ENCODE measurements at places on chromosomes 2 and 18. TPM values are rescaled to one million over a fixed set of nuclear protein-coding genes. Genes with fewer than 3 reads are reported as not detected.

Gene PLGLB2
- 3.7 TPM for total RNA-seq

Gene WNT10A
- 2.5 TPM for total RNA-seq

Gene ACADL
- total RNA-seq = 2.3 TPM

Gene DNAH6
- total RNA-seq = 0.20 TPM

Gene CCDC102B
- total RNA-seq = 10.2 TPM

Gene TRIB2
- 28.6 TPM for total RNA-seq

DNA sequence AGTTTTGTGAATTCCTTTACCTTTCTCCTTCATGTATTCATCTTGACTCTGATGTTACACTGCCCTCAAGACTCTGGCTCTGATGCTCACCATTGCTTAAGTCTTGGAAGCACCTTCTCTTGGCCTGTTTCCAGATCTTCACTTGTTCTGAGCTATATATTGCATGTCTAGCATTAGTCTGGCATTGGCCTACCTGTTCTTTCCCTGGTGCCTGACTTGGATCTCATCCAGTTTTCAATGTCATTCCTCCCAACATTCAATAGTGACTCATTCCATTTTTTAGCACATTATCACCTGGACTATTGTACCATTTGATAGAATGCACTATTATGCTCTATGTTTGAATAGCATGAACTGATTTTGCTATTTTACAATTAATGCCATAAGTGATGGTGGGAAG, 127.3 kb upstream of the NYAP2 start:
- no peaks in the 10 kb centered on the region for H3K36me3 ChIP-seq
- H3K27ac ChIP-seq = no peak overlapping the region
- H3K27me3 ChIP-seq = no peaks in the 10 kb centered on the region
- no peaks in the 10 kb centered on the region for H3K4me1 ChIP-seq

DNA sequence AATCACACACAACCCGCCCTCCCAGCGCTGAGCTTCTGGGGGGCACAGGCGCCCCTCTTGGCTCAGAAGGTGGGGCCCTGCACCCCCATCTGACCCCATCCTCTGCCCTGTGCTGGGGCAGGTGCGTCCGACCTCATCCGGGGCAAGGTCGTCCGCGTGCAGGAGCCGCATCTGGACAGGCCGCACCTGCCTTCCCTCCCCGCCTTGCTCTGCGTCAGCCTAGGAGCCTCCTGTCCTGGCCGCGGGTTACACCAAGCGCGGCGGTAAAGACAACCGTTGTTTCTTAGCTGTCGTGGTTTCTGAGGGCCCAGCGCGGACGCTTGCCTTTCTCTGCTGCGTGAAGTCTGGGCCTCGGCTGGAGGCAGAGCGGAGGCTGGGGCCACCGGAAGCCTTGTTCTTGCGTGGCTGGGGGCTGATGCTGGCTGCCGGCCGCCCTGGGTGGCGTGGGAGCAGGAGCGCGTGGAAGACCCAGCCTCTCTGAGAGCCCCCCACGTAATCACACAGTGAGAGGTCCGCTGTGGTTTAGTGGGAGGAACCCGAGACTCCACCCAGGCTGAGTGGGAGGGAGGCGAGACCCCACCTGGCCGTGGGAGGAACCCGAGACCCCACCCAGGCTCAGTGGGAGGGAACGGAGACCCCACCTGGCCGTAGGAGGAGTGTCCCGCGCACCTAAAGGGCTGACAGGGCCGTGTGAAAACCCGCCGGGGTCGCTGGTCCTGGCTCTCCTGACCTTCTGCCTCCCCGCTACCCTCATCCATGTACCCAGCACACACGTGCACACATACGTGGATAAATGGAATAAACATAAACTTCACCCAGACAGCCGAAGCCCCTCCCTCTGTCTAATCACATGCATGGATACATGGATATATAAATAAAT, 51.8 kb downstream of the KCNG2 start:
- no peaks in the 10 kb centered on the region for H3K36me3 ChIP-seq
- DNase-seq = no peak
- no peaks in the 10 kb centered on the region for H3K27me3 ChIP-seq
- no peak overlapping the region for H3K27ac ChIP-seq

DNA sequence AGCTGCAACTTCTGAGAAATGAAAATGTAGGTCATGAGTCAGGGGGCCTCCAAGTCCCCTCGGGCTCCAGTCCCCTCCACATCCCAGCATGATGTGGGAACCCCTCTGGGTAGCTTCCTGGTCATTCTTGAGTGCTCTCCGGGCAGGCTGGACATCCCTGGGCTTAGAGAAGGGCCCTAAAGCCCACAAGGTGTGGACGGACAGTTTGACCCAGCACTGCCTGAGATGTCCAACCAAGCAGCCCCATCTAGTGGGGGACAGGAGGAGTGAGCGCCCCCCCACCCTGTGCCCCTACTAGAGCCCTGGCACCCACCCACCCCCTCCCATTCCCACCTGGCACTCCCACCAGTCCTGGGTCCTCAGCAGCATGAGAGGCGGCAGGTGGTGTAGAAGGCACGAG, 46.0 kb downstream of the CYP27C1 start:
- H3K27ac ChIP-seq = no peak overlapping the region
- DNase-seq = no peak
- H3K4me1 ChIP-seq = peaks cover 13% of the 10 kb centered on the region
- no peak overlapping the region for H3K4me3 ChIP-seq
- H3K27me3 ChIP-seq = no peaks in the 10 kb centered on the region
- no peaks in the 10 kb centered on the region for H3K36me3 ChIP-seq

DNA sequence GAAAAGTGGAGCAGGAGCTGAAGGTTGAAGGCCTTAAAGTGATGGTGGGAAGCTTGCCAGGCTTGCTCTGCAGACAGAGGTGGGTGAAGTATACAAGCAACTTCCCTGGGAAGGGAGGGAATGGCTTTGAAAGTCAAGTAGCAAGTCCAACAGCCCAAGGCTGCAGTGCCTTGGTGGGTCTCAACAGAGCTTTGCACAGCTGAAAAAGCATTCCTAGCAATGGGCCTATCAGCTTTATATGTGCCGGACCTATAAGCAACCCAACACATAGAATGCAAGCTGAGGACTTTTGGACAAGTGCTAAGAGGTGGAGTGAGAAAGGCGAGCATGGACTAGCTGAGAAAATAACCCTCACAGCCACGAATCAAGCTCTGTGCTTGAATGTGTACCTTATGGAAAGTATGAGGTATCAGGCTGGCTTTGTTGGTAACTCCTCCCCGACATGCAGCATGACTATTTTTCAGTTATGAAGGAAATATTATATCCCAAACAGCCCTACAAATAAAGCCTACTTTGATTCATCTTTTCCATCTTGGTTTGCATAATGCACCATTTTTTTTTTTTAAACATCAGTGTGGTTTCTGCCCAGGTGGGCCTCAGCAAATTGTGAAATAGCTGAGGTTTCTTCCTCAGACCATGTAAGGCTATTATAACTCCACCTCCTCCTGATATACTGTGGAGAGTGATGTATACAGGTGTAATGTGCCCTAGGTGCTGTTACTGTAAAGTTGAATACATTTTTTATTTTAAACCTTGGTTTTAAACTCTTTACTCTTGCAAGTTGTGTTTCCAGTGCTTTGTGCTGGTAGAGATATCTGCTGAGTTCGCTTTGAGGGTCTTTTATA, 241.4 kb upstream of the CXCR4 start:
- no peaks in the 10 kb centered on the region for H3K4me1 ChIP-seq
- DNase-seq = no peak
- H3K36me3 ChIP-seq = no peaks in the 10 kb centered on the region
- H3K27ac ChIP-seq = no peak overlapping the region
- no peaks in the 10 kb centered on the region for H3K27me3 ChIP-seq

DNA sequence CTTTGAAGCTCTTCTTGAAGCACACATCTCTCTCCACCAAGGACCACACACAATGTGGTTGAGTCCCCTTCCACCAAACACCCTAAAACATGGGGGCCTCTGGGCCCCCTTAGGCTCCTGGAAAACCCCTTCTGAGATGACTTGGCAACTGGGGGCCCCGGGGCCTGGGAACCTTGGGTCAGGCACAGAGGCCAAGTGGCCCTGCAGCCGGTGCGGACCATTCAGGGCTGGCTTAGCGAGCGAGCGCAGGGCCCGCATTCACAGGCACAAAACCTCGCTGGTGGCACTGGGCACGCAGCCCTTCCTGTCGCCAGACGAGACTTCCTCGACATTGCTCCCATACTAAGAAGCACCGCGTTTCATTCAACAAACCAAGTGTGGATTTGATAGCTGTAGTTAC, 111.2 kb upstream of the ID2 start:
- no peak for DNase-seq
- H3K27me3 ChIP-seq = peaks cover 5% of the 10 kb centered on the region
- H3K4me1 ChIP-seq = peaks cover 14% of the 10 kb centered on the region
- no peak overlapping the region for H3K4me3 ChIP-seq
- no peak overlapping the region for H3K27ac ChIP-seq

DNA sequence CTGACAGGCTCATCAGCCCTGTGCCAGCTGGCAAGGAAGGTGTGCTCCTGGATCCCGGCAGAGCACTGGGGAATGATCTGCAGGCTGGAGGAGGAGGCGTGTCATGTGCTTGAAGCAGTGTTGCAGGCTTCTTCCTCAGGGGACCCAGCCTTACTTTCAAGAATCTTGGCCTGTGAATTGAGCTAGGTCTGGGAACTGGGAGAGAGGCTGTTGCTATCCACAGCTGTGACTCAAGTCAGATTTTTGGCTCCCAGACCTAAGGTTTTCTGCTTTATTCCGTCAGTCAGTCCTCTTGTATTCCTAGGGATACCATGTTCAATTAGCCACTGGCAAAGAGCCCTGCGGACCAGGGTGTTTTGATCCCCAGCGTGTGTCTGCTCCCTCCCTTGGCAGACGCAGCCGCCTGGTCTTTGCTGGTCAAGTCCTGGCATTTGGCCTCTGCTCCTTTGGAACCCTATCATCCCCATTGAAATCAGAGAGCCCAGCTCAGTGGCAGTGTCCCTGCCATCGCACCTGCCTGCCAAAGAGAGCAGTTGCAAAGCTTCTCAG, 32.4 kb downstream of the ASB1 start:
- H3K4me3 ChIP-seq = no peak overlapping the region
- H3K27ac ChIP-seq = no peak overlapping the region
- DNase-seq = peak; percentile 84
- no peaks in the 10 kb centered on the region for H3K27me3 ChIP-seq
- no peaks in the 10 kb centered on the region for H3K36me3 ChIP-seq

- H3K27ac ChIP-seq = no peak overlapping the region
- DNase-seq = no peak
- no peaks in the 10 kb centered on the region for H3K27me3 ChIP-seq
- H3K36me3 ChIP-seq = no peaks in the 10 kb centered on the region
- no peaks in the 10 kb centered on the region for H3K4me1 ChIP-seq
Observed at GRCh38 chr2:68500649-68501048, 33.3 kb downstream of the APLF start.

DNA sequence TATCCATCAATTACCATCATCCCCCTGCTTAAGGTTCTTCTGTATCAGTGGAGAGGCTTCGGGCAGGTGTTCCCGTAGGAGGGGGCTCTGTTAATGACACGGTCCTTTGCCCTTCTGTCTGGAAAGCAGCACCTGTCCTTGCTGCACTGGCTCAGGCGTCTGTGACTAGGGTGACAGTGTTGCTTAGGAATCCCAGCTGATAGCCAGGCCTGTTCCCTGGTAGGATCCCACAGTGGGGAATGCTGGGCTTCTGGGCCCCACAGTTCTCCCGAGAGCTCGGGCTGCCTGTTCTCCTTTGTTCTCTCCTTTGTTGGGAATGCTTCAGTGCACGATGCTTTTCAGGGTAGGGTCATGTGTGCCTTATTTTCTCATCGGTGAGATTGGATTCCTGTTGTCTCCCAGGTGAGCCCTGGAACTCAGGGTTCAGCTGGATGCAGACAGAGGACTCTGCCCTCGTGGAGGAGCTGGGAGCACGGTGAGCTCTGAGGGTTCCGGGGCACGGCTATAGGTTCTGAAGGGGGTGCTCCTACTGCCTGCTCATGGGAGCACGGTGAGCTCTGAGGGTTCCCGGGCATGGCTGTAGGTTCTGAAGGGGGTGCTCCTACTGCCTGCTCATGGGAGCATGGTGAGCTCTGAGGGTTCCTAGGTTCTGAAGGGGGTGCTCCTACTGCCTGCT, 9.6 kb downstream of the SNTG2 start:
- H3K4me3 ChIP-seq = no peak overlapping the region
- DNase-seq = no peak
- no peak overlapping the region for H3K27ac ChIP-seq
- no peaks in the 10 kb centered on the region for H3K36me3 ChIP-seq

DNA sequence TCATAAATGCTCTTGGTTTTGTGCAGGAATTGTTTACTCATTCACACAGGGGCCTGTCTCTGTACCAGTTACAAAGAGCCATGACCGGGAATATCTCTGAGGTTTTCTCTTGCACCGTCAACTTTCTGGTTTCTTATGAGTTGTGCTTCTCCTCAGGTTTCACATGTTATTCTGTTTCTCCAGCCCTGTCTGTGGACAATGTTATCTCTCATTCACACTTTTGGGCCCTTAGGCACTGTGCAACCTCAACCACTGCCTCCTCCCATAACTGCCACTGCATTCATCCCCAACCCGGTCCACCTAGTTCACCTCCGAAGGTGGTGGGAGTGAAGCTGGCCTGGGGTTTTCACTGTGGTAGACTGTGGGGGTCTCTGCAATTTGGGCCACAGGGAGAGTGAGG, 22.5 kb upstream of the NEDD4L start:
- H3K4me3 ChIP-seq = no peak overlapping the region
- no peak for DNase-seq
- H3K4me1 ChIP-seq = no peaks in the 10 kb centered on the region
- no peaks in the 10 kb centered on the region for H3K27me3 ChIP-seq

DNA sequence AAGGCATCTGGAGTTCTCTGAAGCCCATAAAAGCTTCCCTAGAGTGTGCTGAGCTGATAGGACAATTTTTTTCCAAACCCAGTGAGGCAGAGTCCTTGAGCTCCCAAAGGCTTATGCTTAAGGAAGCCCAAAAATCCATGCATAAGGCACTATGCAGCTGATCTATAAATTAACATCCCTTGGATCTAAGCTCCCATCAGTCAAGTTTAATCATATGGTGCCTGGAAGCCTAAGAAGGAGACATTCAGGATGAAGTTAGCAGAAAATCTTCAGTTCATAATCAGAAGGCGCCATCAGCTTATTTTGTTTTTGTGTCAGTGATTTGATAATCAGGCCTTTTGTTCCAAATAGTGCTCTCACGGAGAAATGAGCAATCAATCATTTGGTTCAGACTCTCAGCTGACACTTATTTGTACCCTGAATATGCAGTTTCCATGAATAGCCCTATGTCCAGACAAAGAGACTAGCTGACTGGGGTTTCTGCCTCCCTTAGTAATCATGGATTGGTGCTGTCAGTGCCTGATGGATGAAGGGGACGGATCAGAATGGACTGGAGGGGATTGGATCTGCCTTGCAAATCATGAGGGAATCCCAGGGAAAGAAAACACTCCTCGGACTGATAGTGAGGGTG, 464.8 kb upstream of the RGPD4 start:
- no peaks in the 10 kb centered on the region for H3K4me1 ChIP-seq
- no peaks in the 10 kb centered on the region for H3K36me3 ChIP-seq
- no peak overlapping the region for H3K4me3 ChIP-seq
- DNase-seq = peak; percentile 16

- no peak for DNase-seq
- no peak overlapping the region for H3K4me3 ChIP-seq
- no peaks in the 10 kb centered on the region for H3K36me3 ChIP-seq
- no peaks in the 10 kb centered on the region for H3K4me1 ChIP-seq
- H3K27ac ChIP-seq = no peak overlapping the region
- no peaks in the 10 kb centered on the region for H3K27me3 ChIP-seq
Observed at GRCh38 chr2:56801770-56802169, 618.0 kb downstream of the CCDC85A start.
